ENCODE measurements at places on chromosomes 12 and 14.

DNA sequence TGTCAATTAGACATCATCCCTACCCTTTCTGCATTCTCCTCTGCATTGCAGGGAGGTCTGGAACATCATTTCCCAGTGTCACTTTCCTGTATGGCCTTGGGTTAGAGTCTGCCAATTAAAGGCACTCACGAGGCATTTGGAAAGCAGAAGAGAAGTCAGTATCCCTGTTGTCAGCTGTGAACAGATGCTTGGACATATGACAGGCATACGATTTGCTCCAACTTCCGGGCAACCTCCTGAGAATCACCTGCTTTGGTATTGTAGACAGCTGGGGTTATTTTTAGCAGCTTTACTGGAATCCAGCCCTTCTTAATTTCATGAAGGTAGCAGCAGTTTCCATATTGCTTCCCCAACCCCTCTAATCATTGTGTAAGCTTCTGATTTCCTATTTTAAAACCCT lies 88.7 kb upstream of the DHRS4 start:
- DNase-seq, result no peak

GRCh38 chr14:29861996-29862395 lies 65.7 kb downstream of the PRKD1 start:
- DNase-seq, result no peak

- no peak for DNase-seq
These were observed 10.1 kb upstream of the GALNT8 start for GRCh38 chr12:4710113-4710512.

DNA sequence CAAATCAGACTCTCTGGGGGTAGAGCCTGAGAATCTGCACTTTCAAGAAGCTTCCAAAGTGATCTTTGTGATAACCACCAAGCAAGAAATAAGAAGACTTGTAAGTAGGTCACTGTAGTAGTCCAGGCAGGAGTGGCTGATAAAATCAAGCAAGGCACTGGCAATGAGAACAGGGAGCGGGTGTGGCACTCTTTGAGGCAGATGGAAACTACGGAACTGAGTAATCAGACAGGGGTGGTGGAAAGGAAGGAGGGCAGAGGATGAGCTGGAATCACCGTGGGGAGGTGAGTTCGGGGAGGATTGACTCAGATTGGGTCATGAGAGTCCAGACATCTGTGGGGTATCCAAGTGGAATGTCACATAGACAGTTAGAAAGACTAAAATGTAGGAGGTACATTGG lies 44.4 kb upstream of the PLXNC1 start:
- DNase-seq, result no peak

DNA sequence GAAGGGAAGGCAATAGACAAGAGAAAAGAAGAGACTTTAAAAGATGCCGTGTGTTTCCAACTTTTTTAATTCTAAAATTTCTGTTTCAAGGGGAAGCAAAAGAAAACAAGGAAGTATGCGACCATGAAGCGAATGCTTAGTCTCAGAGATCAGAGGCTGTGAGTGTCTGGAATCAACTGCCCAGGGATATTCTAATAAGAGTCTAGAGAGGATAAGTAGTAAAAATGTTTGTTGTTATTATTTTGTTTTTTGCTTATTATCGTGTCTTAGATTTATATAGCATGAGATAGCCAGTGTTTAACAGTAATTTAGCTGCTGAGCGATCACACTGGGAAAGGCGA lies 421 bp downstream of the FCF1 start:
- DNase-seq, result no peak

DNA sequence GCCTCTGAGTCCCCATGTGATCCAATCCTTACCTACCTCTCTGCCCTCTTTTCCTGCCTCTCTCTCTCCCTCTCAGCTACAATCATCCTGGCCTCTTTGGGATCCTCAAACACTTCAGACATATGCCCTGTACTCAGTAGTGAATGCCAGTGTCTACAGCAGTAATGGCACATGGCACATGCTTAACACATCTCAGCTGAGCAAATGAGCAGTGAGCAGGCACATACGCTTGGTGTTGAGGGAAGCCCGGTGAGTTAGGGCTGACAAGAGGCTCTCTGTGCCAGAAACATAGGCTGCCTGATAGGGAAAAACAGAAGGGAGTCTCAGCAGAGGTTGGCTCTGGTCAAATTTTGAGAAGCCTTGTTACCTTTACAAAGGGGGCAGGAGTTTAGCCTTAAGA lies 409.1 kb downstream of the TMEM132D start:
- DNase-seq, result no peak

DNA sequence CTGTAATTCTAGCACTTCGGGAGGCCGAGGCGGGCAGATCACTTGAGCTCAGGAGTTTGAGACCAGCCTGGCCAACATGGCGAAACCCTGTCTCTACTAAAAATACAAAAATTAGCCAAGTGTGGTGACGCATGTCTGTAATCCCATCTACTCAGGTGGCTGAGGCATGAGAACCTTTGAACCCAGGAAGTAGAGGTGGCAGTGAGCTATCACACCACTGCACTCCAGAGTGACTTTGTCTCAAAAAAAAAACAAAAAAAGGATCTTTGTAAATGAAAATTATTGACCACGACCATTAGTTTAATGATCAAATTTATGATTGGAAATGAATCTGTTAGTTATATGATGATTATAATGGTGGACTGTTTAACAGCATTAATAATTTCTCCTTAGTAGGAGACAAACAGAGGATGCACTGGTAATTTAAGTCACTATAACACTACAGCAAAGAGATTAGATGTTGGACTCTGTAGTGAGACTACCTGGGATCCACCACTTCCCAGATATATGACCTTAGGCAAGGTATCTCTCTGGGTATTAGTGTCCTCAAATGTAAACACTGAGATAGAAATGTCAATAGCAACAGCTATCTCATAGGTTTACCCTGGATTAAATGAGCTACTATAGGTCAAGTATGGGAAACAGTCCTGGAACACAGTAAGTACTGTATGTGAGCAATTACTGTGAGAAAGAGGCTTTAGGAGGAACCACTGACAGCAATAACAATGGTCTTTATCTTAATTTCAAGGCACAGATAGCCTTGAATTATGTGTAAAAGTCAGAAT lies 214.7 kb downstream of the NOVA1 start:
- no peak for DNase-seq
